ENCODE measurements at places on chromosomes 4 and X. TPM values are rescaled to one million over a fixed set of nuclear protein-coding genes. Genes with fewer than 3 reads are reported as not detected.
A peak's percentile ranks its signal among the peaks of the same experiment; 100 is the strongest.

The ART3 gene
- not detected for total RNA-seq

DNA sequence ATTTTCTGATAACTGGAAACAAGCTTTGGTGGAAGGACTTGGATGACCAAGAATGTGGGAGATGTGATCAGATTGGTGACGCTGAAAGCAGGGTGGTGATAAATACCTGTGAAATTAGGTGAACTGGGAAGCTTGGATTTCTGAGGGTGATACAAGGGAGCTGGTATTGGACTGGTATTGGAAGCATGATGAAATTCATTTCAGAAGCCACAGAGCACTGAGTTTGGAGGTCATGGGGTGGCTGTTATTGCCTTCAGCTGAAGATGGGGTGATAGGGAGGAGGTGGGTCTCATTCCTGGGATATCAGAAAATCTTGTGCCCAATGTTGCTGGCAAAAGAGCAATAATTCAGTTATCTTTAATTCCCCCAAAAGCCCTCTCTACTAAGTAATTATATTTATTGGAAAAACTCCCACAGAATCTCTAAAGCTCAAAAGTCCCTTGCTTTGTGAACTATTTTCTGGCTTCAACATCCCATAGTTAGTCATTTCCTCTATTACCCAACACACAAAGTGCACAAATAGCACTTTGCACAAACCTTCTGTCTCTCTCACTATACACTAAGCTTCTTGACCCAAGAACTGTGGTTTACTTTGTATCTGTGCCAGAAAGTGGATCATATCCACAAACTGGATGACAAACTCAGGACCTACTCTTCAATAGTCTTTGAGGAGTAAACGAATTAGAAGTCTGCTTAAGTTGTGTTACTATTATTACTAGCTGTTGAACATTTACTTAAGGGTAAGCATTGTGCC is 23.1 kb upstream of the CAMK2D start:
- DNase-seq, result no peak

GRCh38 chr4:27000820-27001219 is 140.2 kb downstream of the STIM2 start:
- no peak for DNase-seq

DNA sequence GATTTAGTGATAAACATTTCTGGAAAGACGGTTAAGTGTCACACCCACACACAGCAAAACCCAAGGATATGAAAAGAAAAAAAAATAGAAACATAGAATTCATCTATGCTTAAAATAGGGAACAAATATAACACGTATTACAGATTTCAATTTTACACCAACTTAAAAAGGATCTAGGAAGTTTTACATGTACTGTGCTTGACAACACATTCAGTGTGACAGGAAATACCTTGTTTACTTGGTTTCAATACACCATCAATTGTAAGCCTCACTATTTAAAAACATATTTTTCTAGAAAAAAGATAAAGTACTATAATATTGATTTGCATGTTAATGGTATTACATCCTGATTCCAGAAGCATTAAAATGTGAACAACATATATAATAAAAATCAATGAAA is 77.0 kb upstream of the SPRY1 start:
- no peak for DNase-seq

DNA sequence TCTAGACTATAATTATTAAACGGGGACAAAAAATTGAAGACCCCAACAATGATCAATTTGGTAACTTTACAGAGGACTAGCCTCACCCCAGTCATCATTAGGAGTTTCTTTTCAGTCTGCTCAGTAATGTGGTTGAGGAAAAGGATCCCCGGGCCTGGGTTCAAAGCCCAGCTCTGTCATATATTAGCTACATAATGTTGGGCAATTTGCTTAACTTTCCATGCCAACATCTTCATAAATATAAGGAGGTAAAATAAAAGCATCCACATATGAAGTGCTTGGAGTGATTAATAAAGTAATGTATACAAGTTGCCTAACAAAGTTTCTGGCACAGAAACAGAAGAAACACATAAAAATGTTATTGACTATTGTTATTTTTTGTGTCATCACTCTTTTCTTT is 53.4 kb upstream of the ANTXR2 start:
- no peak for DNase-seq

DNA sequence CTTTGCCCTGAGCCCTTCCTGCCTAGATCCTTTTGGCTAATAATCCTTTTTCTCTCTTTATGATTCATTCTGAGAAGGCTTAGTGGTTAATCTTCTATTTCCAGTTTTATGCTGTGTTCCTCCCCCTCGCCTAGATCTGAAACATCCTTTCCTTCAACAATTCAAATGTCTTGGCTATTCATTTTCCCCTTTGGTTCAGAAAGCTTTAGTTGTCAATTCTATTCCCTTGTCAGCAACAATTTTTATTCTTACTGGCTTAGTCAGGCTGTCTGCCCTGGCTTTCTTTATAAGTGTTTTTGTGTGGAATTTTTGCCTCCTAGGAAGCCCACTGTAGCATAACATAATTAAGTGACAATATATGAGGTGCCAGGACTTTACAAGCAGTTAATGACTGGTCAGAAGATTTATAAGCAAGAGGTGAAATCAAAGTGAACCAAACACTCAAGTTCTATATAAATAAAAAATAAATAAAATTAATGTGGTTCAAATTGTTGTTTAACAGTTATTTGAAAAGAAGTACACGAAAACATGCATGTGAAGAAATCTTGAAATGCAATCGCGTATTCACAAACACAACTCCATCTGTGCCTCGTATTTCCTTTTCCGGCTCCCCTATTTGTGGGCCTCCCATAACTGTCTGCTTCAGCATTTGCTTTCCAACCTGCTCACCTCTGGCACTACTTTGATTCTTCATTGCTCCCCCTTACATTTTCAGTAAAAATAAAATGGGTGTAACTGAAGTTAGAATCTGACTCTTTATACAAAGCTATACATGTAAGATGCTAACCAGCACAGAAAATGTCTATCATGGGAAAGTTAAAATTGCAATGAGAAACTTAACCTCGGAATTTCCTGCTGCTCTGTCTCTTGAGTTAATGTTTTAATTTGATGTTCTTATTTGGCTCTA is 235.4 kb downstream of the SPRY1 start:
- DNase-seq, result no peak

DNA sequence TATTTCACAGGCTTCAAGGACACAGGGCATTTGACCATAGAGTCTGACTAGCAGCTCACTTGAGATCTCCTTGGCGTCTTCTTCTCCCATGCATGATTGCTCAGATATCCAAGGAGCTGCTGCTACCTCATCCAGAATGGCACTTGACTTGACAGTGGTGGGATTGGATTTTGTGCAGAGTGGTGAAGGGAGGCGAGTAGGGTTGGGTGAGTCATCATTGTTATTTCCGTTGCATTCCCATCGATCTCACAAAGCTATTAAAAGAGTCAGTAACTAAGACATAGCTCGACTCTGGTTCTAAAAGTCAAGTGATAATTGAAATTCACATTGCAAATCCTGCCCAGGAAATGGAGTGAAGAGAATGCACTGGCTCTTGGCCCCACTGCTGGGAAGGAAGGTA is 27.7 kb downstream of the NHSL2 start:
- no peak for DNase-seq

The SPATA4 gene
- not detected for total RNA-seq

DNA sequence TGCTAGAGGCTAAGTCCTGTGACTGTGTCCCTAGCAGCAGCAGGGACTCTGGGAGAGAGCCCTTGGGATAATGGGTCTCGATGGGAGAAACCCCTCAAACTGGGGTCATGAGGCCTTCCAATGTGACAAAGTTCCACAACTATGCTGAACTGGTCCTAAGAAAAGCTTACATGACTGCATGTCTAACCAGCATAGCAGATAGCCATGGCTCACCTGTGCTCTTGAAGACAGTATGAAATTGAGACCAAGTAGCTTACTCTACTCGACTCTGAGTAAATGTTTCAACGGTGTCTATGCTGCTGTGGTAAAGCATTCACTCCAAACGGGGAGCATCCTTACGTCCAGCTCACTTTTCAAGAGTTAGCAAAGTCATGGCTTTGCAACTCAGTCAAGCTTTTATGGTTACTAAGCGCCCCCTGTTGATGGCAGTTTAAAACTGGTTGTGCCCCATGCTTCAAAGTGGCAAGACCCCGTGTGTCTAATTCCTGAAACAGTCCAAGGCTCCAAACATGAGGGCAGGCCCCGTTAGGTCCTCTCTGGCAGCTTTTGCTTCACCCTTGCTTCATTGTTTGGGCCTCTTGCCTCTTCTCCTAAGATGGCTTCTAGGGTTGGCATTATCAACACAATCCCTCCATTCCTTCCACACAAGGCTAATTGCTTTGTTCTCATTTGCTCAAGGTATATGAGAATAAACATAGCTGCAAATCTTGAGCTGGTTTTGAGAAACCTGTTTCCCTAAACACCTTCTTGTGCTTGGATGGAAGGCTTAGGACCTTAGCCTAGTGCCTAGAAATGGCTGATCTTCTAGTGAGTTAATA is 46.6 kb downstream of the CCNG2 start:
- peak; percentile 75 for DNase-seq

The RENBP gene
- 11.8 TPM for total RNA-seq

The TLR8 gene
- total RNA-seq, result not detected

The KLF8 gene
- 2.2 TPM for total RNA-seq

DNA sequence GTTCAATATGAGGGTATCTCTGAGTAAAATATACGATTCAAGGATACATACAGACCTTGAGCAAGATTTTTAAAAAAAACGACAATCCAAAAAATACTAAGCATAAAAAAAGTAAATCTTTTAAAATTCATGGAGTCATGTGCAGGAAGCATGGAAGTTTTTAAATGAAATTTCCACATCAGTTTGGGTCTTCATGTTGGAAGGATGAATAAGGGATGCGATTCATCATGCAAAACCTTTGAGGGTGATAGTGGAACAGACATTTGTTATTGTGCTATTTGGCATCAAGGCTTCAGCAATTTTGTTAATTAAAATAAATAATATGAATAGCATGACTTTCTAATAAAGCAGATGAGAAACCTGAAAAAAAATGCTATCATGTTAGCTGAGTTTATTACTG is 815.0 kb upstream of the PCDH10 start:
- no peak for DNase-seq
